ENCODE measurements at places on chromosomes 1 and 21.

GRCh38 chr1:98453066-98453465, 208.5 kb upstream of the SNX7 start:
- no peak for DNase-seq
- no peak overlapping the region for H3K4me3 ChIP-seq
- H3K27me3 ChIP-seq: no peaks in the 10 kb centered on the region
- H3K4me1 ChIP-seq: no peaks in the 10 kb centered on the region

- no peak overlapping the region for H3K27ac ChIP-seq
- H3K4me1 ChIP-seq: no peaks in the 10 kb centered on the region
- no peaks in the 10 kb centered on the region for H3K27me3 ChIP-seq
- H3K4me3 ChIP-seq: no peak overlapping the region
- DNase-seq: no peak
- H3K36me3 ChIP-seq: no peaks in the 10 kb centered on the region
Measured at GRCh38 chr1:68725001-68725752, 228.3 kb upstream of the DEPDC1 start.

- H3K4me1 ChIP-seq: peaks cover 14% of the 10 kb centered on the region
- H3K27ac ChIP-seq: peak overlapping the region; percentile 99
- peak overlapping the region; percentile 100 for H3K4me3 ChIP-seq
- H3K27me3 ChIP-seq: no peaks in the 10 kb centered on the region
- DNase-seq: no peak
Measured at GRCh38 chr1:212284332-212284743, 872 bp upstream of the PPP2R5A start.

DNA sequence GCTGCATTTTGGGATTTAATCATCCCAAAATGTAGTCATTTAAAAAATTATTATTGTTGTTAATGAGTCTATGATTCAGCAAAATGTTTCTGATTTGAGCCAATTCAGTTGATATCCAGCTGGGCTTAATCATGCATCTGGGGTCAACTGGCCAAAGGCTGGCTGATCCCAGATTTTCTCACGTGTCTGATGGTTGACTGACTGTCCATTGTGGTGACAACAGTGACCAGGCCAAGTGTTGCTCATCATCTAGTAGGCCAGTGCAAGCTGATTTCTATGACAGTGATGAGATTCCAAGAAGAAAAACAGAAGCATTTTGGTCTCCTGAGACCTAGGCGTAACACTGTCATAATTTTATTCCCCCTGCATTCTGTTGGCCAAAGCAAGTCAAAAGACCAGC, 80.1 kb upstream of the ZC3H11B start:
- peaks cover under 1% of the 10 kb centered on the region for H3K27me3 ChIP-seq
- no peak overlapping the region for H3K4me3 ChIP-seq
- no peaks in the 10 kb centered on the region for H3K4me1 ChIP-seq
- H3K27ac ChIP-seq: no peak overlapping the region
- no peak for DNase-seq
- H3K36me3 ChIP-seq: no peaks in the 10 kb centered on the region

DNA sequence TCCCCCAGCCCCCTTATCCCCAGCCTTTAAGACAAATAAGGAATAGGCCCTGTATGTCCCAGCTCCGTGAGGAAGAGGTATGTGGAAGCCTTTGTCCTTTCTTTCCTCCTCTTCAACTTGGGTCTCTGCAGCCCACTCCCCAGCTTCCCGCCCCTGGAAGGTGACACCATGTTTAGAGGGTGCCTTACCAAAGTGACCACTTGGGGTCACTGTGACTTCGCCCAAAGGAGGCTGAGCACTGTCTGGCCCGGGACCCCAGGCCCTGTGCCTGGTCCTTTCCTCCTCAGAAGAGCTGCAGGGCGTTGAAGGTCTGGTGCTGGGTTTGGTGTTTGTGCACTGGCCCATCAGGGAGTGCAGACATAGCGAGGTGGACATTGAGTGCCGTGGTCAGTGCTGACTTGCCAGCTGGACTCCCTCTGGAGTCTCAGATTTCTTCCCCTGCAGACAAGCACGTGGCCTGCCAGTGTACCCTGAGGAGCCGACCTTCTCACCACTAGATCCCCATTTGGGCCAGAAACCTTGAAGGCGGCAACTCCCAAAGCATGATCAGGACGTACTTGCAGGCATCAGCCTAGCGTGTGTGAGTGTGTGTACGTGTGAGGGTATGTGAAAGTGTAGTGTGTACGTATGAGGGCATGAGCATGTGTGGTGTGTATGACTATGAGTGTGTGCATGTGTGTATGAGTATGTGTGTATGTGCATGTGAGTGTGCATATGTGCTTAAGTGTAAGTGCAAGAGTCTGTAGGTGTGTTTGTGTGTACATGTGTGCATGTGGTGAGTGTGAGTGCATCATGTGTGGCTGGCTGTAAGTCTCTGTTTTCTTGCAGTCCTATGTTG, 181.4 kb upstream of the KIAA0040 start:
- peaks cover 6% of the 10 kb centered on the region for H3K27me3 ChIP-seq
- H3K4me3 ChIP-seq: no peak overlapping the region
- H3K36me3 ChIP-seq: no peaks in the 10 kb centered on the region
- no peak overlapping the region for H3K27ac ChIP-seq

DNA sequence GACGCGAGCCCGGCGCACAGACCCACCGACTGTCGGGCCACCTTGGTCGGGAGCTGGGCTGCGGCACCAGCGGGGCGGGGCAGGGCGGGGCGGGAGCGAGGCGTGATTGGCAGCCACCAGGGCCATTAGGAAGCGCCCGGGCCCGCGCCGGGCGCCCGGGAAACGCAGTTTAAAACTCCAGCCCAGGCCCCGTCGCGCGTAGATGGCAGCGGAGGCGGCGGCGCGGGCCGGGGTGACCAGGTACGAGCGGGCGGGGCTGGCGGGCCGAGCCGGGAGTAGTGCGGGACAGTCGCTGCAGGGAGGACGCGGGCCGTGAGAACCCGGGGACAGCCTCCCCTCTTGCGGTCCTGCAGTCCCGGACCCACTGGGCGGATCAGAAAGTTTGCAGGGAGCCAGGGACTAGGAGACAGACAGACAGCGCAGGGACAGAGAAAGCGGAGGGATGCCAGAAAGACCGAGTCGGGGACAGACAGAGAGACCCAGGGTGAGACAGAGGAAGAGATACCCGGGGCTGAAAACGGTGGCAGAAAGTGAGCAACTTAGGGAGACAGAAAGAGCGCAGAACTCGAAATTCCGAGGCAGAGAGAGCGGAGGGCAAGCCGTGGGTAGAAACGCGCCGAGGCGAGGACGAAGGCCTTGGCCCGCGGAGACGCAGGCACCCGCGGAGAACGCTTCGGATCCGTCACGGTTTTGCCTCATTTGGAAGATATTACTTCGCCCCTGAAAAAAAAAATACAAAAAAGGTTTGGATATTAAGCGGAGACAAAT, at the start of gene DMBX1:
Gene DMBX1 (plus strand): TSS at position 199 of the 768 bp plus-strand sequence. CDS start 17,175 bp downstream, outside the sequence.
- H3K4me3 ChIP-seq: peak within 1 kb of the TSS; percentile 74
- peaks cover 18% of the 10 kb centered on the region for H3K4me1 ChIP-seq
- no peak for DNase-seq
- peaks cover 38% of the 10 kb centered on the region for H3K27me3 ChIP-seq

DNA sequence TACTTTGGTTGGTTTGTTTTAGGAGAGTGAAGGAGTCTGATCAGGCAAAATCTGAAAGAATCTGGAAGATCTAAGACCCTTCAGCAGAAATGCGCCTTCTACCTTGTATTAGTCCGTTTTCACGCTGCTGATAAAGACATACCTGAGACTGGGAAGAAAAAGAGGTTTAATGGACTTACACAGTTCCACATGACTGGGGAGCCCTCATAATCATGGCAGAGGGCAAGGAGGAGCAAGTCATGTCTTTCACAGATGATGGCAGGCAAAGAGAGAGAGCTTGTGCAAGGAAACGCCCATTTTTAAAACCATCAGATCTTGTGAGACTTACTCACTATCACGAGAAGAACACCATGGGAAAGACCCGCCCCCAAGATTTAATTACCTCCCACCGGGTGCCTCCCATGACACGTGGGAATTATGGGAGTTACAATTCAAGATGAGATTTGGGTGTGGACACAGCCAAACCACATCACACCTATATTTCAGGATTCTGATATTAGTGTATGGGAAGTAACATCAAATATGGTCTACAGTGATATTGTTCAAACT, 99.3 kb downstream of the GLUL start:
- DNase-seq: no peak
- no peak overlapping the region for H3K4me3 ChIP-seq
- no peak overlapping the region for H3K27ac ChIP-seq
- H3K27me3 ChIP-seq: no peaks in the 10 kb centered on the region
- H3K36me3 ChIP-seq: no peaks in the 10 kb centered on the region
- H3K4me1 ChIP-seq: peaks cover 9% of the 10 kb centered on the region

DNA sequence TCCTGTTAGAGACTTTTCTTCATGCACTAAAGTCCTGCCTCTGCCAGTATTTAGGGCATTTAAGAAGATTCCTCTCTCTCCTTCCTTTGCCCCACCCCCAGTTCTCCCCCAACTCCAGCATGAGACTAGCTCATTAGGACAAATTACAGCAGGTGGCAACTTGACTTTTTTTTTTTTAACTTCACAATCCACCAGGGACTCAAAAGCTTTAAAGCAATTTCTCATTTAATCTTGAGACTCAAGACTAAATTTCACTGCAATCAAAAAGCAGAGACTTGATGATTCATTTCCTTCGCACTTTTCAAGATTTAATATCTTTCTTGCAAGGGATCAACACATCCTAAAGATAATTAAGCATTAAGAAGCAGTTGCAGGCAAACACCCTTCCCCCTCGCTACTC, 74.9 kb downstream of the WLS start:
- no peaks in the 10 kb centered on the region for H3K27me3 ChIP-seq
- no peak for DNase-seq
- no peaks in the 10 kb centered on the region for H3K36me3 ChIP-seq
- H3K4me3 ChIP-seq: no peak overlapping the region
- H3K4me1 ChIP-seq: no peaks in the 10 kb centered on the region

- peaks cover 12% of the 10 kb centered on the region for H3K4me1 ChIP-seq
- no peak overlapping the region for H3K27ac ChIP-seq
- no peaks in the 10 kb centered on the region for H3K27me3 ChIP-seq
- no peaks in the 10 kb centered on the region for H3K36me3 ChIP-seq
- H3K4me3 ChIP-seq: no peak overlapping the region
Measured at GRCh38 chr1:18908911-18909771, 6.8 kb upstream of the ALDH4A1 start.

DNA sequence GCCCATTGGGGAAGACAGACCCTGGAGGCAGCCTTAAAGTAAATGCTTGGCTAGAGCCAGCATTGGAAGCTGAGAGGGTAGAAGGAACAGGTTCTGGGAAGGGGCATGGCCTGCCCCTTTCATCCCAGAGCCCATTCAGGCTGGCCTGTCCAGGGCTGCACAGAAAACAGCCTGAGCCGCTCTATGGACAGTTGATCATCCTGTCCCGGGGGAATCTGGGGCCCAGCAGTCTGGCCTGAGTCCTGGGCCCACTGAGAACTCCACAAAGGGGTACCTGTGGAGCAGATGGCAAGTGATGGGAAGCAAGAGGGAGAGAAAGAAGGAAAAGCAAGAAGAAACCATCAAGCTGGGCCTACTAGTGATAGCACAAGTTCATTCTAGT, 13.2 kb downstream of the TMEM81 start:
- no peaks in the 10 kb centered on the region for H3K36me3 ChIP-seq
- H3K27me3 ChIP-seq: no peaks in the 10 kb centered on the region
- no peak overlapping the region for H3K27ac ChIP-seq
- no peaks in the 10 kb centered on the region for H3K4me1 ChIP-seq
- H3K4me3 ChIP-seq: no peak overlapping the region
- no peak for DNase-seq

GRCh38 chr1:25204797-25205480, 27.4 kb downstream of the SYF2 start:
- no peaks in the 10 kb centered on the region for H3K27me3 ChIP-seq
- no peak overlapping the region for H3K4me3 ChIP-seq
- H3K4me1 ChIP-seq: peaks cover 2% of the 10 kb centered on the region
- DNase-seq: no peak
- no peak overlapping the region for H3K27ac ChIP-seq

DNA sequence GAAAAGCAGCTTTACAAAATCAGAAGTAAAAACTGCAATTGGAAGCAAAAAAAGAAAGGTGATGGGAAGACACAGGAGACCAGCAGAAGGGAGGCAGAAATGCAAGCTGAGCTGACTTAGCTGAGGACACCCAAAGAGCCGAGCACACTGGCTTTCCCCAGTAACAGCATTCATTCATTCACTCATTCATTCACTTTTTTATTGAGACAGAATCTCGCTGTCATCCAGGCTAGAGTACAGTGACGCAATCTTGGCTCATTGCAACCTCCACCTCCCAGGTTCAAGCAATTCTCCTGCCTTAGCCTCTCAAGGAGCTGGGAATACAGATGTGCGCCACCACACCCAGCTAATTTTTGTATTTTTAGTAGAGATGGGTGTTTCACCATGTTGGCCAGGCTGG, 8.2 kb downstream of the ANGPTL7 start:
- DNase-seq: no peak
- H3K27me3 ChIP-seq: no peaks in the 10 kb centered on the region
- H3K27ac ChIP-seq: no peak overlapping the region
- H3K36me3 ChIP-seq: peaks cover 21% of the 10 kb centered on the region
- H3K4me3 ChIP-seq: no peak overlapping the region

- no peaks in the 10 kb centered on the region for H3K36me3 ChIP-seq
- no peak overlapping the region for H3K27ac ChIP-seq
- no peak for DNase-seq
- H3K4me1 ChIP-seq: peaks cover 8% of the 10 kb centered on the region
Measured at GRCh38 chr1:180614730-180615129, 17.1 kb upstream of the XPR1 start.

DNA sequence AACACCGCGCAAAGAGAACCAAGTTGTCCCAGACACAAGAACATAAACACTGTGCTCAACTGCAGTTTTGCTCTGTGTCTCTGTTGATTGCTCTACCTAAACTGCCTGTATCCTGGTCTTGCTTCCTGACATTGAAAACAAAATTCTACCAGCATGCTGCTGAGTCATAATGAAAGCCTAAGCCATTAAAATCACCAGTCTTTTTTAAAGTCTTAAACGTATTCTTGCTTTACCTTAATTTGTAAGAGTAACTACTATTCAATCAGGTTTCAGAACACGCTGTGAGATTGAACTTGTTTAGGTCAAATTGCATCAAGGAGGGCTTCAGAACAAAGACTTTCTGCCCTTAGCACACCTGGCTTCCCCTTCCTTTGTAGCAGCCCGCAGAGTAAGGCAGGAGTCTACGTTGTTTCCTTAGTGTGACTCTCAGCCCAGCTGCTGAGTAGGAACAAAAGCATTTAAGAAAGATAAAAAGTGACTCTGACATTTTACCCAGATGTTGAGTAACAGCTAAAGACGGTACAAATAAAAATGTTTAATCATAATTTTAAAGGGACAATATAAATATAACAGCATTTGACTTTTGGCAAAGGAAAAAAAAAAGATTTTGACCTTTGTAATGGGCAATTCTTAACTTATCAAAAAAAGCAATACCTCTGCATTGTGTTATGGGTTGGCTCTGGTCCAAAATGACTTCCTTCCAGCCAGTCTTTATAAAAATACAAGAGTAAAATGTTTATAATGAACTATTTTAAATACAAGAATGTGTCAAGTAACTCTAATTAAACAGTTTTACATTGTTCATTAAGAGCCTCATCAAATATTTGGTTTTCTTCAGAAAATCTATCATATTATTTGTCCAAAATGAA, 186.9 kb upstream of the ADGRL4 start:
- no peak overlapping the region for H3K27ac ChIP-seq
- no peaks in the 10 kb centered on the region for H3K4me1 ChIP-seq
- H3K36me3 ChIP-seq: no peaks in the 10 kb centered on the region
- H3K27me3 ChIP-seq: no peaks in the 10 kb centered on the region
- no peak overlapping the region for H3K4me3 ChIP-seq

GRCh38 chr1:83807821-83808220, 191.1 kb downstream of the TTLL7 start:
- no peak for DNase-seq
- H3K36me3 ChIP-seq: peaks cover 4% of the 10 kb centered on the region
- H3K27me3 ChIP-seq: no peaks in the 10 kb centered on the region
- no peak overlapping the region for H3K27ac ChIP-seq
- no peak overlapping the region for H3K4me3 ChIP-seq

All from naive thymus-derived CD8-positive, alpha-beta T cell (primary cell).